Stimulated activated CD4-positive, alpha-beta T cell treated with anti-CD3 and anti-CD28 coated beads, Interleukin-12 subunit alpha, Interleukin-12 subunit beta, amount 100 ng/mL, for 24 hours (primary cell): ENCODE measurements at places on chromosomes 7 and 10.

DNA sequence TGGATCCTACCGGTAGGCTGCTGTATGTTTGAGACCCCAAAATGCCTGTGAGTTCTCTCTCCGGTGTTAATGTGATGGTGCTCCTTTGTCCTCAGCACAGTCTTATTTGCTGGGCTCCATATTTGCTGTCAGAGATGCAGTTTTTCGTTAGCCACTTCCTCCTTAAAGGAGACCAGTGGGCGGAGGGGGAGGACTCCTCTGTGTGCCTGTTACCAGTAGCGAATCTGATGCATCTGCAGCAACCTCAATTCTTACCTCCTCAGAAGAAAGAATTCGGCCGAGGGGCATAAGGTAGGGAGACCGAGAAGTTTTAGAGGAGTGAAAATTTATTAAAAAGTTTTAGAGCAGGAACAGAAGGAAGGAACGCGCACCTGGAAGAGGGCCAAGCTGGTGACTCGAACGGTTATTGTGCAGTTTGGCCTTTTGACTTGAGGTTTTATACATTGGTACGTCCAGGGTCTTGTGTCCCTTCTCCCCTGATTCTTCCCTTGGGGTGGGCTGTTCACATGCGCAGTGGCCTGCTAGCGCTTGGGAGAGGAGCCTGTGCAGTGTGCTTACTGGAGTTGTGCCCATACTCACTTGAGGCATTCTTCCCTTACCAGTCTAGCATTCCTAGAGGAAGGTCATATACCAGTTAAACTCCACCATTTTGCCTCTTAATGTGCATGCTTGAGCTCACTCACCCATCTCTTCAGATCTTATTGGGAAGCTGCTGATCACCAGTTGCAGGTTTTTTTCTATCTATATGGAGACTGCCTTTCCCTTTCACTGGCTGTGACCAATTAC lies 49.5 kb downstream of the GNAI1 start:
- no peak for DNase-seq

GRCh38 chr10:26448706-26449435 lies 10.7 kb downstream of the APBB1IP start:
- no peak for DNase-seq

DNA sequence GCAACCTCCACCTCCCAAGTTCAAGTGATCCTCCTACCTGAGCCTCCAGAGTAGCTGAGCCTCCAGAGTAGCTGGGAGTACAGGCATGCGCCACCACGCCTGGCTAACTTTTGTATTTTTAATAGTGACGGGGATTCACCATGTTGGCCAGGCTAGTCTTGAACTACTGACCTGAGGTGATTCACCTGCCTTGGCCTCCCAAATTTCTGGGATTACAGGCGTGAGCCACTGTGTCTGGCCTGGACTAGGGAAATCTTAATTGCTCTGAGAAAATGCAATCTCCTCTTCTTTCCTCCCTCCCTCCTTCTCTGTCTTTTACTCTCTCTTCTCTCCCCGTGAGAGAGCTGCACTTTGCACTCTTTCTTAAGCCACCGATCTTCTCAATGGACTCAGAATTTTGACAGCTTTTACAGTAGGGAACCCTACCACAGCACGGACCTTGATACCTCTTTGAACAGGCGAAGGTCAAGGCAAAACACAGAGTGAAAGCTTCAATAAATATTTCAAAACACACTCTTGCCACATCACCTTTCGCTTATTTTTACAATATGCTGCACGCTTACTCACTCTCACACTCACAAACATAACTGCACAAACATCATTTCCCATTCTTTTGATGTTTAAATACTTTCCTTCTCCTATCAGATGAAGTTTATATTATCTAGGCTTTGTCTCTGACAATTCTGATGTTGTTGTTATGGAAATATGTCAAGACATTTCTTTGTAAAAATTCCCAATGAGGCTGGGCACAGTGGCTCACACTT lies 173.4 kb upstream of the NRP1 start:
- DNase-seq = no peak

- DNase-seq = no peak
Observed at GRCh38 chr7:6246251-6246917, 26.0 kb downstream of the CYTH3 start.

DNA sequence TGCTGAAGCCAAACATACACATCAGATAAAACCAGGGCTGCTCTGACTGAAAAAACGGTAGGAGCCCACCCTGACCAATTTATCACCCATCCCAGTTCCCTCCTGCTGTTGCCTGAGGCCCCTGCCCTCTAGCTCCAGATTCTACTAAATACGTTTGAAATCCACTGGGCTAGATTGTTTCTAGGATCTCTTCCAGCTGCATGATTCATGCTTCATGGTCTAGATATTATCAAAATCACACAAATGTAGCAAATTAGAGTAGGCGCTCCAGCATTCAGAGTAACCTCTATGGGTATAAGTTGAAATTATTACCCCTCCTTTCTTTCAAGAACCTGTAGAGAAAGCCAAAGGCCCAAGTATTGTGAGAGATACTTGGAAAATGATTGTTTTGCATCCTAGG lies 151.2 kb upstream of the FAM13C start:
- DNase-seq = no peak

- no peak for DNase-seq
Observed at GRCh38 chr7:154943906-154944305, 59.0 kb downstream of the PAXIP1 start.

DNA sequence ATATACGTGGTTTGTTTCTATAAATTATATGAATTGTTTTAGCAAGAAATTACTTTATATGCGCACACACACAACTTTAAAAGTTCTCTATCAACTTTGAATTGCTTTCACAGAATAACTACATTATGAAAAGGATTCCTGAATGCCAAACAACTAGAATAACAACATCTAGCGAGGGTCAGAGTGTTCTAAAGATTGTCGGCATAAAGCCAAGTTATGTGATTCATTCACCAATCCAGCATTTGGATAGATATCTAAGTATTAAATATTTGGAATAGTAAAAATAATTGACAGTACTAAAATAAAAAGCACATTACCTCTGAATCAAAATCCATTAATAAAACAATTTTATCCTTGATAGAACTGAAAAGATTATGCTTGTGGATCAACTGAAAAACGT lies 125.3 kb upstream of the AMPH start:
- no peak for DNase-seq

DNA sequence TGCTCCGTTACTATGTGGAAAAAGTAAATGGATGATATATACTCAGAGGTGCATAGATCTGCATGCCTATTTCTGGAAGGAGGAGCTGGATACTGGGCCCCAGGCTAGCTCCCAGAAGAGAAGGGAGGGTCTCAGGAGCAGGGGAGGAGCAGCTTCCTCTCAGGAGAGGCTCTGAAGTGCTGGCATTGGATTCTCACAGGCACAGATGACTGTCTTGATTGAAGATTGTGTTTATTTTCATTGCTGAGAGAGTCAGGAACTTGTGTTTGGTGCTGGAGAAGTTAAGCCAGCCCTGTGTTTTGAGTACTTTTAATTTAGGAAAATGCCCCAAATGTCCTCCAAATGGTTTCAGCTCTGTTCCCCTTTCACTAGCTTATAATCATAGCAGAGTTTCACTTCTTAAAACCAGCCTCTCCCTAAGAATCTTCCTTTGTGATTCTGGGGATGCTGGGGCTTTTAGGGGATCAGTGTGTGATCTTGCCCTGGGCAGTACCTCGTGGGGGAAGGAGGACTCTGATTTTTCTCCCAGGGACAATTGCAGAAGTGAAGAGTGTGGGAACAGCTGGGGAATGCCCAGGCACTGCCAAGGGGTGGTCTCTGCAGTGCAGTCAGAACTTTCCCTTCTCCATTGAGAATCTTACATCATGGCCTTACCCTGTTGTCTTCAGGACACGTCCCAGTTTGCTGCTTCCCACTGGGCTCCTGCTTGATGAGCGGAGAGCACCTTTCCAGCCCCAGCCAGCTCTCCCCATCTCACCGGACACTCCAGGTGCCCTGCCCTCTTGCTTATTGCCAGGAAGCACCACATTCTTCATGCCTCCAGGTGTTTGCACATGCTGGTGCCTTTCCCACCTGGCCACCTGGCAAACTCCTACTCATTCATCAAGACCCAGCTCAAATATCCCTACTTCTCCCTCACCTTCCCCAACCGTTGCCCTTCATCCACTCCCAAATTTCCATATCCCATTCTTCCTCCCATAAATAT lies 102.8 kb downstream of the ARHGAP22 start:
- DNase-seq = no peak

DNA sequence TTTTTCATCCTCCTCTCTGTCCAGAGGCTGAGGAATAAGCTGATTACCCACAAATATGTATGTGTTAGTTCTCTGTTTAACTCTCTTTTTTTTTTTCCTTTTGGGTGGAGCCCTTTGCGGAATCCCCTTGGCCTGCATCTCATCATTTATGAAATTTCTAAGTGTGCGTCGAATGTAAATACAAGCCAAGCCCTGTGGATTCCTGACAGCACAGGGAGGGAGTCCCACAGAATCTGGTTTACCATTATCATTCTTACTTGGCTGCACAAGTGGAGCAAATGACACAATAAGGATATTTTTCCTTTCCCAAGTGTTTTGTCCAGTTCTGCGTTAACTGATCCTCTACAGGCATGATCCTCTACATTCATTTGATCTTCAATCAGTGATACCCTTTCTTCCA lies 11.4 kb downstream of the STK31 start:
- DNase-seq = no peak

GRCh38 chr10:64867501-64867962 lies 1346.3 kb downstream of the REEP3 start:
- DNase-seq = no peak

GRCh38 chr7:35253710-35254495 lies at the start of gene TBX20:
TSS of gene TBX20 (minus strand) at chr7:35254100. CDS start at chr7:35253620, 480 bp downstream.
- DNase-seq = no peak

DNA sequence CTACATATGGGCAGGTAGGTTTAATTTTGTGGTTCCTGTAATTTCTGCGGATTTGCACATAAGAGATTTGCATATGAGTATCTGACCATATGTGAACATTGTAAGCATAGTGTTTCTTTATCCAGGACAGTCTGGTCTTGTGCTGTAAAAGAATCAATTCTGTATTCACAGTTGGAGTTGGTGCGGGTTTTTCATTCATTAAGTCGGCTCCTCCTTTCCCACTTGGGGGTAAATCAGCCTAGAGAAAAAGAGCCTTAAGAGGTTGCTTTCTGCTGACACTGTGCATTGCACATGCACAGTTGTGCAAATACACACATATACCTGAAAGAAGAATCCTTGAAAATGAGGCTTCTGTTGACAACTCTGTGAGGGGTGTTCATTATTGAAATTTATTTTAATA lies 6.1 kb upstream of the CYP26C1 start:
- no peak for DNase-seq
